Caki2 (cell line): ENCODE measurements at places on chromosomes 2 and 18. TPM values are rescaled to one million over a fixed set of nuclear protein-coding genes. Genes with fewer than 3 reads are reported as not detected.

The PPP4R1 gene
- 47.3 and 51.0 TPM in 2 replicates for total RNA-seq

The CD207 gene
- total RNA-seq = not detected in 2 replicates

The MYCN gene
- total RNA-seq = not detected in 2 replicates

The MYOM1 gene
- 0.17 and 0.20 TPM in 2 replicates for total RNA-seq

The TSPYL6 gene
- not detected in 2 replicates for total RNA-seq

The CHST9 gene
- total RNA-seq = 0.61 TPM in 1 of 2 replicates, not detected in the other

The UGT1A10 gene
- not detected in 2 replicates for total RNA-seq

The MC4R gene
- total RNA-seq = not detected in 2 replicates

The HOXD1 gene
- total RNA-seq = 2.4 TPM in 1 of 2 replicates, not detected in the other

The PTPRN gene
- not detected in 2 replicates for total RNA-seq

The GALM gene
- 88.0 and 103 TPM in 2 replicates for total RNA-seq

The IGFBP2 gene
- 110 TPM in 2 replicates for total RNA-seq

The LHCGR gene
- not detected in 2 replicates for total RNA-seq

The GKN2 gene
- total RNA-seq = not detected in 2 replicates

The MALL gene
- total RNA-seq = 49.4 and 61.6 TPM in 2 replicates

The SULT1C2 gene
- 41.4 and 42.8 TPM in 2 replicates for total RNA-seq

The ZNF397 gene
- total RNA-seq = 4.2 and 15.4 TPM in 2 replicates

The CAMKMT gene
- 1.7 and 6.2 TPM in 2 replicates for total RNA-seq

The IL1R1 gene
- 1.5 TPM in 1 of 2 replicates, not detected in the other for total RNA-seq

The CDH7 gene
- total RNA-seq = not detected in 2 replicates

The GALNT3 gene
- total RNA-seq = 0.37 and 0.43 TPM in 2 replicates

The MTX2 gene
- 60.2 and 69.4 TPM in 2 replicates for total RNA-seq

The ALPP gene
- not detected in 2 replicates for total RNA-seq

The L3MBTL4 gene
- 0.12 TPM in 1 of 2 replicates, not detected in the other for total RNA-seq

The AQP12A gene
- total RNA-seq = not detected in 2 replicates

The MOB4 gene
- total RNA-seq = 13.1 and 40.1 TPM in 2 replicates

The IL1F10 gene
- total RNA-seq = not detected in 2 replicates

The TCF23 gene
- total RNA-seq = not detected in 2 replicates

The GALR1 gene
- not detected in 2 replicates for total RNA-seq

The MRPL30 gene
- 54.8 and 78.0 TPM in 2 replicates for total RNA-seq

The TIA1 gene
- total RNA-seq = 40.8 and 64.0 TPM in 2 replicates

The POTEC gene
- total RNA-seq = not detected in 2 replicates

The MROH2A gene
- not detected in 2 replicates for total RNA-seq

The HOXD9 gene
- total RNA-seq = 9.5 and 13.4 TPM in 2 replicates

The ANKRD30BL gene
- total RNA-seq = not detected in 2 replicates

The FBXO36 gene
- 1.4 and 1.9 TPM in 2 replicates for total RNA-seq

The ASAP2 gene
- total RNA-seq = 33.8 and 34.8 TPM in 2 replicates

The SLC9A4 gene
- not detected in 2 replicates for total RNA-seq

The CNTNAP5 gene
- not detected in 2 replicates for total RNA-seq

The PXDN gene
- total RNA-seq = 101 and 131 TPM in 2 replicates

The DCDC2C gene
- total RNA-seq = not detected in 2 replicates

The DSG1 gene
- total RNA-seq = not detected in 2 replicates

The LOXHD1 gene
- not detected in 2 replicates for total RNA-seq

The CARF gene
- 6.6 and 7.1 TPM in 2 replicates for total RNA-seq

The MPV17 gene
- total RNA-seq = 76.2 and 94.1 TPM in 2 replicates

The ALKAL2 gene
- total RNA-seq = 2.0 TPM in 1 of 2 replicates, not detected in the other

The DYNC1I2 gene
- total RNA-seq = 111 and 124 TPM in 2 replicates

The VSNL1 gene
- 52.5 and 68.6 TPM in 2 replicates for total RNA-seq

The TDRD15 gene
- total RNA-seq = not detected in 2 replicates
